ENCODE measurements at places on chromosomes 7 and 10. TPM values are rescaled to one million over a fixed set of nuclear protein-coding genes. Genes with fewer than 3 reads are reported as not detected.

GRCh38 chr10:63173468-63174232 is 40.5 kb downstream of the NRBF2 start:
- no peak overlapping the region for H3K27ac ChIP-seq
- H3K36me3 ChIP-seq, result peaks cover 46% of the 10 kb centered on the region
- no peak overlapping the region for H3K4me3 ChIP-seq
- H3K27me3 ChIP-seq, result no peaks in the 10 kb centered on the region

DNA sequence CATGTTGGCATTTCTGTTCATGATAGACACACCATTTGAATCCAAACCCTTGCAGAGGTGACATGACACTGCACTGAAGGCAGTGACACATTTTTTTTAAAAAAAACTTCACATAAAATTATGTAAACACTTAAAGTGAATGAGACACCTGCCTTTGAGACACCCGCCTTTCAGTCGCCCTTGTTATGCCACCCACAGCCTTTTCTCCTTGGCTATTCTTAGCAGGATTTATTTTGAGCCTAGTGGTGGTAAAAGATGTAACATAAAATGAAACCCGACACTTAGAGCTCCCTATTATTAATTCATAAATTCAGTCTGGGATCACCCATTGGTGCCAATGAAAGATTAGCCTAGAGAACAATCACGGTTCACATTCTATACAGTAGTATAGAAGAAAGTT is 161.3 kb downstream of the DYNC1I1 start:
- no peak overlapping the region for H3K27ac ChIP-seq
- H3K27me3 ChIP-seq, result no peaks in the 10 kb centered on the region
- no peak overlapping the region for H3K4me3 ChIP-seq

DNA sequence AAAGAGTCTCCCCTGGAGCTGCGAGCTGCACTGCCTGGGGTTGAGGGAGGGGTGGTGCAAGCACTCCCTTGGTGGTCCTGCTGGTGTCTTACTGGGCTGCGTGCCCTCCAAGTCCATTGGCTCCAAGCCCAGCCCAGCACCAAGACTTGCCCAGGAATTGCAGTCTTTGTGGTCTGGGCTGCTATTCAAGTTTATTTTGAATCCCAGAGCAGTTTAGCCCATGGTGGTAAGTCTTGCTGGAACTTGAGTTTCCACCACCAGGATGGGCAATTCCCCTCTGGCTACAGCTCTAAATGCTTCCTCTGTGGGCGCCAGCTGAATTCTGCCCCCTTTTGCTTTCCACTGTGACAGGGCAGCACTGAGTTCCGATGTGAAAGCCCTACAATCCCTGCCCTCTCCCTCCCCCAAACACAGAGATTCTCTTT is 25.1 kb downstream of the GALNT11 start:
- H3K4me1 ChIP-seq, result no peaks in the 10 kb centered on the region
- H3K4me3 ChIP-seq, result no peak overlapping the region
- no peak overlapping the region for H3K27ac ChIP-seq
- H3K36me3 ChIP-seq, result no peaks in the 10 kb centered on the region
- no peak for DNase-seq
- no peaks in the 10 kb centered on the region for H3K27me3 ChIP-seq

DNA sequence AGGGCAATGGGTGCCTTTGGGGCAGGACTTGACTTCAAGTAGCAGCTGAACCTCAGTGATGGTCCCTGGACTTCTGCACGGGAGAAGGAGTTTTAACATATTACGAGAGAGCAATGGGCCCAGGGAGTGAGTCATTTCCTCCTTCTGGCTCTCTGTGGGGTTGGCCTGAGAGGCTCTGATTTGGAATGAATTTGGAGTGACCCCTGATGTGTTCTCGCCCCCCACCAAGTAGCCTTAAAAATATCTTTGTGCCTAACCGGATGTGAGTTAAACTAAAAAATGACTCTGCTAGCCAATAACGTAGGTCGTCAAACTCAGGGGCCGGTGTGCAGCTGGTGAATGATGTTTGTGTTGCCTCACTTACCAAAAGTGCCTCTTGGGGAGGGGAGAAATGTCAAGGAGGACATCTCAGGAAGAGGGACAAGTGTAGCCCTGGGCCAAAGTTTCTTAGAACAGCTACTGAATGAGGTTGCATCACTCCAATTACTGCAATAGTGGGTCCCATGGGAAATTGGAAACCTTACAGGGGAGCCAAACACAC is 656.6 kb downstream of the INHBA start:
- no peaks in the 10 kb centered on the region for H3K36me3 ChIP-seq
- no peak overlapping the region for H3K4me3 ChIP-seq
- H3K27me3 ChIP-seq, result no peaks in the 10 kb centered on the region
- H3K4me1 ChIP-seq, result peaks cover 19% of the 10 kb centered on the region

- no peak overlapping the region for H3K27ac ChIP-seq
- H3K4me3 ChIP-seq, result no peak overlapping the region
- H3K36me3 ChIP-seq, result no peaks in the 10 kb centered on the region
- DNase-seq, result no peak
- no peaks in the 10 kb centered on the region for H3K27me3 ChIP-seq
These were observed 47.3 kb upstream of the MXI1 start for GRCh38 chr10:110160081-110160480.

DNA sequence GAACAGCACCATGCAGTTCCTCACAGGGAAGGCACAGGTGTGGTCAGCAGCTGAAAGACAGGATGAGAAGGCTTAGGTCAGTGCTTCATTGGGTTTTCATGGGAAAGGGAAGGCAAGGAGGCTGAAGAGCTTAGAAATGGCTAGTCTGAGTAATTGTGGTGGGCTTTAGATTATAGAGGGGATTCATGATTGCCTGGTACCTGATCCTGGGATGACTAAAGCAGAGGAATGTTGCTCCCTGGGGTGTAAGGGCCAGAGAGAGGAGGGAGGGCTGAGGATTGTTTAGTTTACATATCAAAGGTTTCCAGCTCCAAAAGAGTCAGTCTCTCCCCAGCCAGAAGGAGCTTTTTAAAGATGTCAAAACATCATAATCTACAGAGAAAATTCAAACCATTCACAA is 396.3 kb upstream of the POM121L12 start:
- no peaks in the 10 kb centered on the region for H3K27me3 ChIP-seq
- no peak for DNase-seq
- no peak overlapping the region for H3K4me3 ChIP-seq
- no peak overlapping the region for H3K27ac ChIP-seq
- no peaks in the 10 kb centered on the region for H3K36me3 ChIP-seq

DNA sequence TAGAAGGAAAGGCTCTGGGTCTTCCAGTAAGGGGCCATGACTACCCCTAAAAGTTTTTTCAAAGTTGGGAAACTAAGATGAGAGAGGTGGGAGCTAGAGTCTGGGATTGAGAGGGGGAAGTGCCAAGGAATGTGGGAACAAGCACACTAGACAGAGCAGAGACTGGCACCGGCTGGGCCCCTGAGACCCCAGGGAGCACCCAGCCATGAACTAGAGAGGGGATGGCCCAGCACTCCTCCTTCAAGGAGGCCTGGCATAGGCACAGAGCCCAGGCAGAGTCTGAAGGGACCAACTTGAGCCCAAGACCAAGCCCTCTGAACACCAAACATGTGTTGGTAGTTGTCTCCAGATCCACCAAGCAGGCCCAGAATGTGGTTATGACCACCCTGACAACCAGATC is 119.0 kb downstream of the GRID1 start:
- DNase-seq, result no peak
- H3K27ac ChIP-seq, result no peak overlapping the region
- H3K27me3 ChIP-seq, result no peaks in the 10 kb centered on the region
- no peak overlapping the region for H3K4me3 ChIP-seq

DNA sequence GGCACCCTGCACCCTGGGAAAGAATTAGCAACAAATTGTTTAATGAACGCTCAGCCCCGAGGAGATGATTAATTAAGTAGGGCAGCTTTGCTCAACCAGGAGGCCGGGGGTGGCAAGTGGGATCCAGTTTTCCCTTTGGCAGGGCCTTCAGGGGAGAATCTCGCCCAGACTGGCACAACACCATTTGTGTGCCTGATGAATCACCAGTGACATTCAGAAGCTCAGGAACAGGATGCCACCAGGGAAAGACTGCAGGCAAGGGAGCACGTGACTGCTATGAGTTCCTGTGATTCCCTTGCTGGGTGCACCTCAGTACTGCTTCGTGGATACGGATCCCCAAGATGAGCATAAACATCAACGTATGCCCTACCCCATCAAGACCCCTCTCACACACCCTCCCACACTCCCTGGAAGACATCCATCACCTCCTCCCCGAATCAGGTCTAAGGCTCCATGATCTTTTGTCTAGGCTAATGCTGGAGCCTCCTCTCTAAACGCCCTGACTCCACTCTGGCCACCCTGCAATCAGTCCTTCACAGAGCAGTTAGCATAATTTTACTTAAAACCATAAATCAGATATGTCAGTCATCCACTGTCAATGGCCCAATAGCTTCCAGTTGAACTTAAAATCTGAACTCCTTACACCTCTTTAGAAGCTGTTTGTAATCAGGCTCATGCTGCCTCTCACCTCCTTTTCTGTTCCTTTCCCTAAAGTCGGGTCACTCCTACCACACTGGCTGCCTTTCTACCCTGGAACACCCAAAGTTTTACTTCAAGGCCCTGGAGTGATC is 109.2 kb upstream of the AGK start:
- no peak for DNase-seq
- no peaks in the 10 kb centered on the region for H3K4me1 ChIP-seq
- H3K27ac ChIP-seq, result no peak overlapping the region

GRCh38 chr10:127993056-127993690 is 86.3 kb downstream of the PTPRE start:
- H3K27me3 ChIP-seq, result no peaks in the 10 kb centered on the region
- DNase-seq, result no peak
- no peaks in the 10 kb centered on the region for H3K36me3 ChIP-seq
- H3K27ac ChIP-seq, result no peak overlapping the region
- peaks cover 44% of the 10 kb centered on the region for H3K4me1 ChIP-seq

GRCh38 chr7:120926943-120927346 is 23.6 kb upstream of the ING3 start:
- H3K4me1 ChIP-seq, result peaks cover 18% of the 10 kb centered on the region
- DNase-seq, result no peak
- H3K27me3 ChIP-seq, result no peaks in the 10 kb centered on the region

- H3K27me3 ChIP-seq, result no peaks in the 10 kb centered on the region
- H3K36me3 ChIP-seq, result no peaks in the 10 kb centered on the region
- H3K27ac ChIP-seq, result no peak overlapping the region
- no peak overlapping the region for H3K4me3 ChIP-seq
- DNase-seq, result no peak
These were observed 20.0 kb upstream of the CAPZA2 start for GRCh38 chr7:116842371-116842770.

DNA sequence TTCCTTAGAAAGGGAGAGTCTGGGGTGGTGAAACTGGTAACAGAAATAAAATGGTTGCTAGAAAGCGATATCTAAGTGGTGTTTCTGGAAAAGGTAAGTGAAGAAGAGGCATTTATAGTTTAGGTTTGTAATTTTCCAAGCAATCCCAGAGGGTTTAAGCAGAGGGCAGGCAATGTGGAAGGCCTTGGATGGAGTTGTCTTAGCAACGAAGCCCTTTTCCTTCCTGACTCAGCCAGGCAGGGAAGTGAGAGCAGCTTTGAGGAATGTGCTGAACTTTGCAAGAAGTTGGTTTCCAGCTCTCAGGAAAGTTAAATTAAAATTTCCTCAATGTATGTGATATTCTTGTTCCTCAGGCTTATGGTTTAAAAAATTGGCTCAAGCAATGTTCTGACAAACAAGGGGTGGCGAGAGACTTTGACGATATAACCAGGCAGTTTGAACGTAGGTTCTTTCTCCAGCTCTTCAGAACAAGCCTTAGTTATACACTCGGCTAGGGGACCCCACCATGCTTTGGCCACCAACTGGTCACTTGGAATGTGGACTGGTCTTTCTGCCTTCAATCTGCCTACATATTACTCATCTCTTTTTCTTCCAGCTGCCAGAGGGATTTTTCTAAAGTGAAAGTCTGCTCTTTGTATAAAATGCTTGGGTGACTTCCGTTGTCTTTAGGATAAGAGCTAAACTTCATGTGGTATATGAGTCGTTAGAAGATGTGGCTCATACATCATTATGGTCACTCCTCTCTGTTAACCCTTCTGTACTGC is 66.9 kb upstream of the SLC25A13 start:
- peaks cover 20% of the 10 kb centered on the region for H3K4me1 ChIP-seq
- H3K4me3 ChIP-seq, result no peak overlapping the region
- H3K27ac ChIP-seq, result no peak overlapping the region
- no peaks in the 10 kb centered on the region for H3K36me3 ChIP-seq
- H3K27me3 ChIP-seq, result no peaks in the 10 kb centered on the region

DNA sequence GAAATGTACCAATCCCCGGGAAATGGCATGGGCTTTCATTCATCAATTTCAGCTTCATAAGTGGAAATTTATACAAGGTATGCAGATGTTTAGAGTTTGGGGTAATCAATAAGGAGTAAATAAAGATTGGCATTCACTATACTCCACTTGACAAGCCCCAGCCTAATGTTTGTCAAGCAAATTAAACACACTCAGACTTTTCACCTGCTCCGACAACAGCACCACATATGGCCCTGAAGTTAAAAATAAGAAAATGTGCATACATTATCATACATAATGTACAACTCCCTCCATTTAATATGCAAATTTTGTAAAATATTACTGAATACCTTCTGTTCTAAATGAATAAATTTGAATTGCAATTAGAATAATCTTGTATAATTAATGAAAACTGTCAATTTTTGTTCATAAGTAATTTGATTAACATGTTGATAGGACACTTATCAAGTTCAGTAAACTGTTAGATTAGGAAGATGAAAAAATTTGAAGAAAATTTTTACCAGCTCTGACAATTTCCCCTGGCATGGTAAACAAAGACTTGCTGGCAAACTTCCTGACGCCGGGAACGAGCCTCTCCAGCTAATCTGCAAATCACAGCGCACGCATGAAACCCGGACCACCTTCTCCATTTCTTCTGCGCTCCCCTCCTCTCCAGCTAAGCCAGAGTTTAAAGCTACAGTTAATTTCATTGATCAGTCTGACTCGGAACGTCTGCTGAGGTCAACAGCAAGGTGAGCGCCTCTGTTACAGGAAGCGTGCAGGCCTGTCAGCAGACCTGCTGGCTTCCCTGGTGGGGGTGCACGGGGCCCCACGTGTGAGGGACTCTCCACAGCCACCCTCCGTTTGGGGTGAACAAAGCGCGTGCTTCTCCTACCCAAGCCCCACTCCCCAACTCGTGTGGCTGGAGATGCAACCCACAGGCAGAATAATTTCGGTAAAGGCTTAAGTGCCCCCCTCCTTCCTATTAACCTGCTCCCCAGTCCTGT is 70.7 kb downstream of the EBF3 start:
- peaks cover 76% of the 10 kb centered on the region for H3K27me3 ChIP-seq
- no peak overlapping the region for H3K4me3 ChIP-seq
- H3K4me1 ChIP-seq, result no peaks in the 10 kb centered on the region
- DNase-seq, result no peak
- no peak overlapping the region for H3K27ac ChIP-seq
- no peaks in the 10 kb centered on the region for H3K36me3 ChIP-seq

The MLXIPL gene
- 24.9 TPM for total RNA-seq

The CARD11 gene
- 63.3 TPM for total RNA-seq
